Activated CD8-positive, alpha-beta T cell treated with anti-CD3 and anti-CD28 coated beads, Interleukin-2, amount 10 ng/mL, durations not matched to agents 7 days and 5 days (primary cell): ENCODE measurements at places on chromosomes 3 and 15. TPM values are rescaled to one million over a fixed set of nuclear protein-coding genes. Genes with fewer than 3 reads are reported as not detected.

PLSCR5 gene
- total RNA-seq: not detected

TRIM42 gene
- not detected for total RNA-seq

GPR149 gene
- total RNA-seq: not detected

SAXO2 gene
- total RNA-seq: 1.6 TPM

TNNC1 gene
- total RNA-seq: 0.84 TPM

MTFMT gene
- 19.3 TPM for total RNA-seq

DNA sequence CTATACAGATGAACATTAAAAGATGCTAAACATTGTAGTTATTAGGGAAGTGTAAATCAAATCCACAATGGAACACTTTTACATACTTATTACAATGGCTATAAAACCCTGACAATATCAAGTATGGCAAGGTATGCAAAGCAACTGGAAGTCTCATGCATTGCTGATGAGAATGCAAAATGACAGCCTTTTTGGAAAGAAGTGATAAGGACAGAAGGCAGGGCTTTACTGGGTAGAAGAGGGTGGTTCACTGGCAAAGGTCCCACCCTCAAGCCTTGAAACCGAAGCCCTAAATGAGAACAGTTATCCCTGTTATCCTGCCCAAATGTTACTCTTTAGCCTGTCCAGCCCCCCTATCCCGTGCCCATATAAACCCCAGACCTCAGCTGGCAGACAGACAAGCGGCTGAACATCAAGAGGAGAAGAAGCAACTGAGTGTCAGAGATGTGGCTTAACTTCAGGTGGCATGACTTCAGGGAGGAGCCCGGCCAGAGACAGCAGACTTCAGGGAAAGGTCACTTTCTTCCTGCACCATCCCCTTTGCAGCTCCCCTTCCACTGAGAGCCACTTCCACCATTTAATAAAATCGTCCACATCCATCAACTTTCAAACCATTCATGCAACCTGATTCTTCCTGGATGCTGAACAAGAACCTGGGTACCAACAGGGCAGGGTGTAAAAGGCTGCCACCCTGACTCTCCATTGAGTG lies 732 bp upstream of the GCSAM start:
- no peak for DNase-seq

GRCh38 chr3:30770387-30770786 lies 124.1 kb downstream of the GADL1 start:
- DNase-seq: no peak
